Ammon's horn (tissue), 1 donor: ENCODE measurements at places on chromosomes 1 and 21.
A peak's percentile ranks its signal among the peaks of the same experiment; 100 is the strongest.

DNA sequence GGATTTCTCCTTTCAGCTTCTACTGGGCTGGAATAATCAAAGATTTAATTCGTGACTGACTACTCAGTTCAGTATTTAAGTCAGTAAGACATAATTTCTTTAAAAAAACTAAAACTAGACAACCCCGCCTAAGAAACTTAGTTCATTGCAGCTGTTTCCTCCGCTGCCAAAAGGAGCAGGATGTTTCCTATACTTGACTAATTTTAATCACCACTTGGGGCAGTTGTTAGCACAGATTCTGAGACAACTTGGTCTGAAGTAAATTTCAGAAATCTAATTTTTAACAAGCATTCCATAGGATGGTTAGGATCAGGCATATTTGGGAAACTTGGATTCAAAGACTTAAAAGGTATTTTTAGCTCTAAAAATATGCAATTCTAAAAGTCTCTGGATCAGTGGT, 34.0 kb downstream of the EPRS1 start:
- no peak for DNase-seq

DNA sequence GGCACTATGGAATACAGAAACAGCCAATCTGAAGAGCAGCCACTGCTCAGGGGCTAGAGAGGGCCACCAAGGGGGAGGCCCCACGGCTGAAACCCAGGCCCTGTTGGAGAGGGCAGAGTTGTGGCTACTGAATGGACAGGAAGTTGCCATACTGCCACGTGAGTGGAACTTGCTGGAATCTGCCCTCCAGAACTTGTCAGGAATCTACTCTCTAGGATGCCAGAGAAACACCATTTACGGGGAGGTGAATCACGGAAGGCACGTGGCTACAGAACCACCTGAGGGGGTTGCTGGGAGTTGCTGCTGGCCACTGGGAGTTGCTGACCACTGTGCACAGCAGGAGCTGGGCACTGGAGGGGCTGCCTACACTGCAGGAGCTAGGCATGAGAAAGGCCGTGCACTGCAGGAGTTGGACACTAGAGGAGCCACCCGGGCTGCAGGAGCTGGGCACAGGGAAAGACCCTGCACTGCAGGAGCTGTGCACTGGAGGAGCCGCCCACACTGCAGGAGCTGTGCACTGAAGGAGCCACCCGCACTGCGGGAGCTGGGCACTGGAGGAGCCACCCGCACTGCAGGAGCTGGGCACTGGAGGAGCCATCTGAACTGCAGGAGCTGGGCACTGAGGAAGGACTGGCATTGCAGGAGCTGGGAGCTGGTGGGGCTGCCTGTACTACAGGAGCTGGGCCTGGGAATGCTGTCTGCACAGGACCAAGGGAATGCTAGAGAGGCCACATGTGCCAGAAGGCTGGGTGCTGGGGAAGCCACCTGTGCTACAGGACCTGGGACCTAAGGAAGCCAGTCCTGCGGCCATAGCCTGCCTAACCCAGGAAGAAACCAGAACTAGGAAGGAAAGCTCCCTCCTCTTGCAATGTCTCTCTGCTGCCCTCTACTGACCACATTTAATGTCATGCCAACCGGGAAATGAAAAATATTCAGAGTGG, 343.4 kb downstream of the MATN1 start:
- peak; percentile 86 for DNase-seq

DNA sequence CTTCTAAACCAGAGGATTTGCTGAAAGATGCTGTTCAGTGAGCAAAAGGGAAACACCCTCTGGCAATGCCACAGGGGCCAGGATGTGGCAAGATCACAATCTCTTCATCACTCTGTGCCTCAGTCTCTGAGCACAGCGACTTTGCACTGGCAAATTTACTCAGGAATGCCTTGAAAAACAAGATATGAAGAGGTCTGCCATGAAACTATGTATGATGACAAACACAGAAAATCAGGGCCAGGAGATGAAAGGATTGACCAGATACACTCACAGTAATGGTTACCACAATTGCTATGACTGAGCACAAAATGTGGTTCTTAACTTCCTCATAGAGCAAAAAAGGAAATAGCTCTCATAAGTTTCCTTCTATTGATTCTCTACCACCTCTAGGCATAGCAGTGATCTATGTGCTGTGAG, 5.8 kb downstream of the TTC13 start:
- peak; percentile 3 for DNase-seq

DNA sequence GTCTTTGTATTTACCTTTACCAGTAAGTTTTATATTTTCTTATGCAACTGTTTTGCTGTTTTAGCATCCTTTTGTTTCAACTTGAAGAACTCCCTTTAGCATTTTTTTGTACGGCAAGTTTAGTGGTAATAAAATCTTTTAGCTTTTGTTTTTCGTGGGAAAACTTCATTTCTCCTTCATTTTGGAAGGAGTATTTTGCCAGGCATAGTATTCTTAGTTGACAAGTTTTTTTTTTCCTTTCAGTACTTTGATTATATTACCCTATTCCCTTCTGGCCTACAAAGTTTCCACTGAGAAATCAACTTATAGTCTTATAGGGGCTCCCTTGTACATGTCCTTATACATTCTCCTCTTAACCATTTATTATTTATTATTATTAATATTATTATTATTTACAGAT, 22.6 kb upstream of the SOD1 start:
- DNase-seq: no peak

DNA sequence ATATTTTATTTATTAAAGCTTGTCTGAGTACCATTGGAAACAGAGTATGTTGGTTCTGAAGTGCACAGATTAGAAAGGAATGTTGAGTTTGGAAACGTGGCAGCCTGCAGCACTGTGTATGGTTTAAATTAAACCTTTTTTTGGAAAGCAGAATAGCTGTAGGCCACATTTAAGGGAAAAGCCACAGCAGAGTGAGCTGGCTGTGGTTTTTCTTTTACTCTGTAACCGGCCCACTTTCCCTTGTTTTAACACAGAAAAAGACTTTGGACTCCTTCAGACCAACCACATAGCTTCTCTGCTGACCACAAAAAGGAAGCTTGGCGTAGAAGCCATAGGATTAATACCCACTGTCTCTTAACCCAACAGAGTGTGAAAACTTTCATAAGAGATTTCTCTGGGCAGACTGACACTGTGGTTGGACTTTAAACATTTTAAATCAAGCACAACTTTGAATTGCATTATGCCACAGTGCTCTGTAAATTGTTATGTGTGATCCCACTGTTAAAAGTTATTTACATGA, 75.2 kb downstream of the NFIA start:
- peak; percentile 35 for DNase-seq

- no peak for DNase-seq
Measured at GRCh38 chr1:182280504-182280900, 111.1 kb downstream of the GLUL start.

GRCh38 chr1:228455715-228456114, 31.5 kb upstream of the RNF187 start:
- DNase-seq: no peak

- no peak for DNase-seq
Measured at GRCh38 chr1:180392020-180392419, 110.4 kb downstream of the ACBD6 start.

GRCh38 chr21:17045214-17045853, 467.5 kb upstream of the CXADR start:
- DNase-seq: peak; percentile 11

DNA sequence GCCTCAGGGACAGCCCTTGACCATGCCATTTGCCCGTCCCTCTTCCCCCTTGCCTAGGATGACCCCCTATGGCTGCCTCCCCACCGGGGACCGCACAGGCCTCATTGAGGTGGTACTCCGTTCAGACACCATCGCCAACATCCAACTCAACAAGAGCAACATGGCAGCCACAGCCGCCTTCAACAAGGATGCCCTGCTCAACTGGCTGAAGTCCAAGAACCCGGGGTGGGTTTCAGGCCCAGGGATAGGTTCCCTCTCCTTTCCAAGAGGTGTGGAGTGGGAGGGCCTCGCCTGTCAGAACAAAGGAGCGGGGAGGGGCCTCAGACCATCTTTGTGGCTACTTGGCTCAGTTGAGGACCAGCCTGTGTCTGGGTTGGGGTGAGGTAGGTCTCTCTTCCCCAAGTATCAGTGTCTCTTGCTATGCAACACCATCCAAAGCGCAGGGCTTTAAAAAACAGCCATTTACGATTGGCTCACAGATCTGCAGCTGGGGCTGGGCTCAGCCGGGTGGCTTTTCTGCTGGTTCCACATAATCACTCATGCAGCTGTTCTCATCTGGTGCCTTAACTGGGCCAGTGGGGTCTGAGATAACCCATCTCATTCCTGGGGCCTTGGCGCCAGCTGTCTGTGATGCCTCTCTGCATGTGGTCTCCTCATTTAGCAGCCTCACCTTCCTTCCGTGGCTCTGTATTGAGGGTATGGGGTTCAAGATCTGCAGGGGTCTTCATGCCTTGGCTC, 71.7 kb downstream of the PIK3CD start:
- no peak for DNase-seq

- DNase-seq: no peak
Measured at GRCh38 chr1:93807311-93807930, 71.6 kb downstream of the DNTTIP2 start.

- no peak for DNase-seq
Measured at GRCh38 chr1:219806642-219807041, 121.7 kb downstream of the SLC30A10 start.
